Stimulated activated CD4-positive, alpha-beta T cell treated with anti-CD3 and anti-CD28 coated beads, Interleukin-4, amount 100 ng/mL, for 48 hours (primary cell): ENCODE measurements at places on chromosomes 6 and 20.

DNA sequence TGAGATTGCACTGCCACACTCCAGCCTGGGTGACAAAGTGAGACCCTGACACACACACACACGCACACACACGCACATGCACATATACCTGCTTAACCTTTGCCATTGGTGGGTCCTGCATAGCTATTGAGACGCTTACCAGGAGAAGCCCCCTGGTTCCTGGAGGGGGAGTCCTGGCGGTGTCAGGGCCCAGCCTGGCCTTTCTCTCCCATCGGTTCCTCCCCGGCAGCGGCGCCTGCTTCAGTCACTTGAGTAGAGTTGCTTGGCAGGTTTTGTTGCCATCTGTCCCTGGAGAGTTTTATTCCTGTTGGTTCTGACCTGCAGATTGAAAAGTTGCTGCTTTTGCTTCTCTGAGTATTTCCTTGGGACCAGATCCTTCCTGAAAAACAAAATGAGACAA is 20.6 kb upstream of the FAM209A start:
- no peak for DNase-seq

GRCh38 chr6:108872141-108872557 is 23.9 kb downstream of the ARMC2 start:
- DNase-seq = no peak

DNA sequence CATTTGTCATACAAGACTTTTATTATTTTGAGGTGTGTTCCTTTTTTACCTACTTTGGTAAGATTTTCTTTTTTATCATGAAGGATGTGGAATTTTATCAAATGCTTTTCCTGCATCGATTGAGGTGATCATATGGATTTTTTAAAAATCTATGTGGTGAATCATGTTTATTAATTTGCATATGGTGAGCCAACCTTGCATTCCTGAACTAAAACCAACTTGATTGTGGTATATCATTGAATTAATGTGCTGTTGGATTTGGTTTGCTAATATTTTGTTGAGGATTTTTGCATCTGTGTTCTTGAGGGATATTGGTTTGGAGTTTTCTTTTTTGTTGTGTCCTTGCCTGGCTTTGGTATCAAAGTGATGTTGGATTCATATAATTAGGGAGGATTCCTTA is 848.1 kb upstream of the EYS start:
- DNase-seq = no peak

- no peak for DNase-seq
These were observed 216.5 kb upstream of the RREB1 start for GRCh38 chr6:6891125-6891721.

DNA sequence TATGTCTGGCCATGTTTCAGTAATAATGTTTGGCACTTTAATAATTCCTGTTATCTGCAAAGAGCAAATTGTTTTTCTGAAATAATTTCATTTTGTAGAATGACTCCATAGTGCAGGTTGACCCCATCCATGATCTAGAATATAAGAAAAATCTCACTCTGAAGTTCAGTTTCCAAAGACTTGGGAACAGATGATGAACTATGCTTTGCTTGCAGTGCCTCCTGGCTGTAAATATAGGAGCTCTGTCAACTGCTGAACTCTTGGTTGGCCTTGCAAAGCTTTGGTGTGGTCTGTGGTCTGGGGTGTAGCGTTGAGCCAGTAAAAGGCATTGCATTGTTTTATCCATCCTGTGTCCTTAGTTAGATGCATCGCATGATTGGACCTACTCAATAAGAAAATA is 104.0 kb downstream of the PLCB4 start:
- DNase-seq = no peak

- DNase-seq = no peak
These were observed 8.9 kb downstream of the SNHG17 start for GRCh38 chr20:38426006-38426897.
